Fibroblast of the conjunctiva (primary cell): ENCODE measurements at places on chromosomes 1 and 21.

DNA sequence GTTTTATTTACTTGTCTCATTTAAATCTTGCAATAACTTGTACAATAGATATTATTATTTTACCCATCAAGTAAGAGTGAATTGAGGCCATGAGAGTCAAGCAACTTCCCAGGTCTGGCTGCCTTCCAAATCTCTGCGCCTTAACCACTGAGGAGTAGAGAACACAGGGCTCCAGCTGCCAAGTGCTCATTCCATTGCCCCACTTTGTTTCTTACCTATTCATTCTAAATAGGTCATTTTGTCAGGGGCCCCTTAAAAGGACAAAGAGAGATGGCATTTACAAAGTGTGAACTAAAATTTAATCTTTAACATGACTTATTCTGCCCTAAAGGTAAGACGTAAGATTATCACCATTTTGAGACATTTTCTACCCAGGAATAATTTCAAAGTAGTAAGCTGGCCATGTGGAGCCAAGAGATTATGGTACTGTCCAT lies 3.5 kb downstream of the PPP1R15B start:
- peak; percentile 68 for DNase-seq

- DNase-seq = peak; percentile 86
Observed at GRCh38 chr1:148264374-148265276, 112.5 kb upstream of the NBPF11 start.

- DNase-seq = no peak
Observed at GRCh38 chr1:15765495-15766194, 7.0 kb downstream of the FBLIM1 start.

DNA sequence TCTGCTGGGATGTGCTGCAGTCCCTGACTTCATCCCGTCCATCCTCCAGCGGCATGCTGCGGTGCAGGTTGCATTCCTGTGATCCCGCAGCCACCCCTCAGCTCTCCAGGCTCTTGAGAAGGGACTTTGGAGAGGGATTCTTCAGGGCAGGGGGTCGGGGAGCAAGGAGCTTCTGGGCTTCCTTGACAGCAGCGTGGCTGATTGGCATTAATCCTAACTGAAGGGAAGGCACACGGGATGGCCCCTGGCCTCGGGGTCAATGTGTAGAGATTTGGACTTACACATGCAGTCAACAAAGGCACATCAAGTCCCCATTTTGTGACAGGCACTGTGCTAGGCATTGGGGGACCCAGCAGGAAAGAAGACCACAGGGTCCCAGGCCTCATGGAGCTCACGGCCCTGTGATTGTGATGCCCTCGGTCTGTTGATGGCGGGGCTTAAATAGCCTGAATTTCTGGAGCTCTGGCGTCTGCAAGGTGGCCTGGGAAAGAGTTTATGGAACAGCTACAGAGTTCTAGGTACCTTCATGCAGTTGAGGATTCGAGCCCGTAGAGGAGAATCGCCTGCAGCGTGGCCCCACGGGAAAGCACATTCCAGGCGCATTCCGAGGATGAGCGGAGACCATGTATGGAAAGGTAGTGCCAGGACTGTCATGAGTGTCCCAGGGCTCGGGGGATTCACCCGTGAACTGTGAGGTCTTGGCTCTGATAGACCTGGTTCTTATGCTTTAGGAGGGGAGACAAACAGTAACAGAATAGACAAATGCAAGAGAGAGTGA lies 20.1 kb downstream of the PSEN2 start:
- DNase-seq = no peak

GRCh38 chr1:57461405-57461804 lies 37.5 kb upstream of the DAB1 start:
- DNase-seq = no peak

DNA sequence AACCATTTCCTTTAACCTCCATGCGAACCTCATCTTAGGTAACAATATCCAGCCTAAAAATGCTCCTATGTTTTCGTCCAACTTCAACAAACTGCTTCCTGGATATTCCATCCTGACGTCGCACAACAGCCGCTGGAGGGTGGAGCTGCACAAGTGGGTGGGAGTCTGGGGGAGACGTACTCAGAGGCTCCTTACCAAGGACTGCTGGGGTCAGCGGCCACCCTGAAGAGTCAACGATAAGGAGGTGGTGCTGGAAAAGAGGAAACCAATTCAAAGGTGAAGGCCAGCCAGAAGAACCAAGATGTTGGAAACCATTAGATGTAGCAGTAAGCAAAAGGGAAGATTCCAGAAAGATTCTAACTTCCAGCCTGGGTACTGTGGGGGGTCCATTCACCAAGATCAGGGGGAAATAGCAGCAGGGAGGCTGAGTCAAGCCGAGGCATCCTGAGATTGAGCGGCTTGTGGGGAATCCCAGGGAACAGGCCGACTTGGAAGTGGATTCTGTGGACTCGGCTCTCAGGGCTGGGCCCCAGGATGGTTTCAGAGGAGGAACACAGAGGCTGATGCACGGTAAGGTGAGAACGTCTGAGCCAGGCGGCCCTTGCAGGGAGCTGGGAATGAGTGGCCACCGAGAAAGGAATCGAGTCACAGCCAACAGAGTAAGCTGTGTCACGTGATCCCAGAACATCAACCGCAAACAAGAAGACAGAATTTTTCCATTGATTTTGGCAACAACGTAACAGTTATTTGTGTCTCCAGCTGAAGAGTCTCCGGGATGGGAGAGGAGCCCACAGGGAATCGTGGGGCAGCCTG lies 375.7 kb downstream of the NPHP4 start:
- DNase-seq = no peak

DNA sequence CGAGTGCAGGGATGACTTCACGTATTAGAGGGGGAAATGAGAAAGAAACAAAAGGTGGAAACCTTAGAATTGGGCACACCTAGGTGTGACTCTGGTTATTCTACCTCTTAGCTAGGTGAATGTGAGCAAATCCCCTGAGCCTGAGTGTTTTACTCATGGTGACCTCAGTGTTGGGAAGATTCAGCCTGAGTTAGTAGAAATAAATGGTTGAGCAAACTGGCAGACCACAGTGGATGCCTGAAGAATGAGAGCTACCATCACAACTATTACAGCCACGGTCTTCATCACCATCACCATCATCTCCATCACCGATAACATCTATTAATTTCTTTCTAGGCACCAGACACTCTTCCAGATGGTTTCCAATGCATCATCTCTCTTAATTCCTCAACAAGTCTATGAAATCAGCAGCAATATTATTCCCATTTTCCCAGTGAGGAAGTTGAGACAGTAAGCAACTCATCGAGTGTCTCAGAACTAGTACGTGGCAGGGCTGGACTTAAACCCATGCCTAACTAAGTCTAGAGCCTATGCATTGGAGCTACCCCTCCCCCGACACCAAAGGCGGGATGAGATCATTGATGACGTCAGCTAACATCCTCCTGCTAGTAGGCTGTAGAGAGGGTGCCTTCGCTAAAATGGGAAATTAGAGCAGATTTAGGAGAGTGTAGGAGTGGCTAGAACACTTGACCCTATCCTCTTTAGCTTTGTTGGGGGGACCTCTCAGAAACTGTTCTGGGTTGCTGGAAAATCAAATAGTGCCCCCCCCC lies 7.9 kb upstream of the KAZN start:
- no peak for DNase-seq
